ENCODE measurements at places on chromosomes 2 and 18.

- peak; percentile 88 for DNase-seq
Measured at GRCh38 chr18:3062798-3063680, 50.1 kb upstream of the LPIN2 start.

- DNase-seq: no peak
Measured at GRCh38 chr2:11701751-11702301, 31.8 kb upstream of the NTSR2 start.

DNA sequence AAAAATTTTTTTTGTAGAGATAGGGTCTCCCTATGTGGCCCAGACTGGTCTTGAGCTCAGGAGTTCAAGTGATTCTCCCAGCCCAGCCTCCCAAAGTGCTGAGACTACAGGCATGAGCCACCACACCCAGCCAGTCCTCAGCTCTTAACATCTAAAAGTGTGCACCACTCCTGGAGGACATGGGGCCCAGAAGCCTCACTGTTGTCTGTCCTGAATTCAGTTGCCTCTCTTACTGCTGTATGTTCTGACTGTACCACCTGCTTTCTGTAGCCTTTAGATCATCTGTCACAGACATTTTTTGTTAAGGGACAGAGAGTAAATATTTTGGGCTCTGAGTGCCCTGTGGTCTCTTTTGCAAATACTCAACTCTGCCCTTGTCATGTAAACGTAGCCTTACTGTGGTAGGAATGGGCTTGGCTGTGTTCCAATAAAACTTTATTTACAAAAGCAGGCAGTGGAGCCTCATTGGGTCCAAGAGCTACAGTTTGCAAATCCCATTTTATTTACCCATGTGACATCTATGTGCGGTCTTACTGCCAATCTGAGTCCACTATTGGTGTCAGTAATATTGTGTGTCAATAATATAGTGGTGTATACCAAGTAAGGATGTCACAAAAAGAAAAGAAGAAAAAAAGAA, 38.1 kb downstream of the TMEM37 start:
- no peak for DNase-seq

DNA sequence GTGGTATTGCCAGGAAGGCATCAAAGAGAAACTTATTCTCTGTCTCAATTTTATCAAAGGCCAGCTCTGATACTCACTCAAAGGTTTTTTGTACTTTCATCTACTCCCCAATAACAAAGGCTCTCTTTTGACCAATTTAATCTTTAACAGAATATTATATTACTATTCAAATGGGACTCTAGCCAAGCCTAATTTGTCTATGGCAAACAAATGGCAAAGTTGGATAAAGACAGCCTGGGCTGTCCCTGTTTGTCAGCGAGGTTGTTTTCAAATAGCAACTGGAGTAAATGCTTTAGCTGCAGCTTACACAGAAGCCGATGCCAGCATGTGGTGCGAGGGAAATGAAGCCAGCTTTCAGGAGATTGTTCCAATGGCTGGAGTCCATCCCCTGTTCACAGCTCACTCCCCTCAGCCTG, 80.1 kb upstream of the CTNNA2 start:
- no peak for DNase-seq

DNA sequence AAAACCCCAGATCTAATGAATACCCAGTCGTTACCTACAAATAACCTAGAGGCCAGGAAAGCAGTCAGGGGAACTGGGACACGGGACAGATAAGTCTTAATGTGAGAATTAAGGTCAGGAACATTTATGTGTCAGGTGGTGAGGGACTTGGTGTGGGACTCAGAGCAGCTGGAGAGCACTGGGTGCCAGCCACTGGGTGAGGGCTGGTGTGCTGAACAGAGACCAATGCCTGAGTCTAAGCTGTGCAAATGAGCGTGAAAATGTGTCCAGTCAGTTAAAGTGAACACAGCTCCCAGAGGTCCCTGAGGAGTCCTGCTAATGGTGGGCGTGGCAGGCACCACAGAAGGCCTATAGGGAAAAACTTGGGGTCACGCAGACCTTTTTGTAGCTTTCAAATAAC, 225.9 kb downstream of the C1D start:
- no peak for DNase-seq

DNA sequence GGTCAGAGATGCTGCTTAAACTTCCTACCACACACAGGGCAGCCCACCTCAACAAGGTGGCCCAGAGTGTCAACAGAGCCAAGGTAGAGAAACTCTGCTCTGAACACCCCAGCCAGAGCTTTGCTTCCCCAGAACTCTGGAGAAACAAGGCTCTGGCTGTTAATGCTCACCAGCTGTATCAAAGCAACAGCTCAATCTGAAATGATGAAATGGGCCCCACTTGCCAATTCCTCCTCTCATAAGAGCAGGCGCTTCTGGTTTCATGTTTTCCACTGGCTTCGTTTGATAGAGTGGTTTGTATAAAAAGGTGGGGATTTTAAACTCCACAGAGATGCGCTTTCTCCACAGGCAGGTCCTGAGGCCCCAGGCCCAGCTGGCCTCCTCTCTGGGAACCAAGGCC, 60.9 kb upstream of the TFCP2L1 start:
- DNase-seq: no peak

DNA sequence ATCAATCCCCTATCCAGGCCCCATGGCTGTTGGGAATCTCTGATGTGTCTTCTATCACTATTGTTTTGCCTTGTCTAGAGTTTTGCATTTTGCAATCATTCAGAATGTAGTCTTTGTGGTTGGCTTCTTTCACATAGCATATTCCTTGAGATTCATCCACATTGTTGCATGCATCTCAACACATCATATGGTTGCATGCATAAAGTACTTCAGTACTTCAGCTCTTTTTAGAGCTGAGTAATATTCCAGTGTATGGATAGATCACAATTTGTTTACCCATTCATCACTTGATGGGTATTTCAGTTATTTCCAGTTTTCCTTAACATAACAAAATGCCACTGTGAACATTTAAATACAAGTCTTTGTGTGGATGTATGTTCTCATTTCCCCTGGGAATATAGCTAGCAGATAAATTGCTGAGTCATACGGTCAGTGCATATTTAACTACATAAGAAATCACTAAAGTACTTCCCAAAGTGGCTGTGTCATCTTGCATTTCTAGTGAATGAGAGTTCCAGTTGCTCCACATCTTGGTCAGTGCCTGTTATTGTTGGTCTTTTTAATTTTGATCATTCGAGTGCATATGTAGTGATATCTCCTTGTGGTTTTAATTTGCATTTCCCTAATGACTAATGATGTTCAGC, 138.8 kb downstream of the BCL11A start:
- DNase-seq: no peak

- DNase-seq: peak; percentile 62
Measured at GRCh38 chr2:130370490-130370889, 14.6 kb downstream of the PTPN18 start.

DNA sequence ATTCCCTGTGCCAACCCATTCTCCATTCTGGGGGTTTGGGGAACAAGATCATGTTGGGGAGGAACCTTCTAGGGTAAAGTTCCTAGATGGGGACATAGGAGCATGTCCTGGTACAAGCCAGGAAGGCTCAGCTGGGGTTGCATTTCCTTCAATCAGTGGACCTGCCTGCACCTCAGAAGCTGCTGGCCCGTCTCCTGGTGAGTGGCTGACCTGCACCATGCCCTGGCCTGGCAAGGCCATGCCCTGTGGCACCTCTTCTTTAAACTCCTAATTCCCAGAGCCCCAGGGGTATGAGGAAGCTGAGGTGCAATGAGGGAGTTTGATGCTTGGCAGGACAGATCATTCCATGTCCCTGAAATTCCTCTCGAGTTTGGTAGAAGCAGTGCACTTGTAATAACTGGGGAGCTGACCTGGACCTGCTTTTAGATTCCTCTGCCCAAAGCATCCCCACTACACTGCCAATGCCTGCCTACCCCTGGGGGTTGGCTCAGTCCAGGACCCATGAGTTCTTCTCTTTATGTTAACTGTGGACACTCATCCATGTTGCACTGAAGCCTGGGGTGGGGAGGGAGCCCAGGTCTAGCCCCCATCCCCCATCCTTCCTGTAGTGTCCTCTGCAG, 25.3 kb downstream of the MROH2A start:
- no peak for DNase-seq
